ENCODE measurements at places on chromosomes 7 and 10.

GRCh38 chr10:85544956-85545355, 821.6 kb downstream of the GRID1 start:
- no peak for DNase-seq

DNA sequence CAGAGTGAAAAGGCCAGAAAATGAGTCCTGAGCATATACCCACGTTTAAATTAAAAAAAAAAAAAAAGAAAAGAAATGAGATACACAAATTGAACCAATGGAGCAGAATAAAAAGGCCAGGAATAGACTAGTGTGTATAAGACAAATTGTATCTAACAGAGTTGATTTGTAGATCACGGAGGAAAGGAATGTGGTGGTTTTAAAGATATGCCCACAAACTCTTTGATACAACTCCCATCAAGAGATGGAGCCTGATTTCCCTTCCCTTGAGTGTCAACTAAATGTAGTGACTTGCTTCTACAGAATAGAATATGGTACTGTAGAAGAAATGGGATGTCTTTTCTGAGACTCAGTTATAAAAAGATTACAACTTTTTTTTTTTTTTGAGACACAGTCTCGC, 10.4 kb downstream of the SYPL1 start:
- DNase-seq = no peak

DNA sequence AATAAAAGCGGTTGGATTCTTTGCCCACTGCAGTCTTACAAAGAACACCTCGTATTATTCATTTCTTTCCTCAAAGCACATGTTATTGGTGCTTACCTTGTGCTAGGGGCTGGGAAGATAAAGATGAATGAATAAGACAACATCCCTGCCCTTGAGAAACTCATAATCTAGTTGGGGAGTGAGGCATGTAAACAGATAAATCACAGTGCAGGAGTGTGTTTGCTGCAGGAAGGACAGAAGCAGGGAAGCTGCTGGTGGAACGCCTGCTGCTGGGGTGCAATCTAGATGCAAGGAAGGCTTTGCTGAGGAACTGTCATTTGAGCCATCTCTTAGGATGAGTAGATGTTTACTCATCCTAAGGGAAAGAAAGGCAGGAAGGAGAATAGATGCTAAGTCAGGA, 135.6 kb downstream of the TMEM178B start:
- DNase-seq = no peak

DNA sequence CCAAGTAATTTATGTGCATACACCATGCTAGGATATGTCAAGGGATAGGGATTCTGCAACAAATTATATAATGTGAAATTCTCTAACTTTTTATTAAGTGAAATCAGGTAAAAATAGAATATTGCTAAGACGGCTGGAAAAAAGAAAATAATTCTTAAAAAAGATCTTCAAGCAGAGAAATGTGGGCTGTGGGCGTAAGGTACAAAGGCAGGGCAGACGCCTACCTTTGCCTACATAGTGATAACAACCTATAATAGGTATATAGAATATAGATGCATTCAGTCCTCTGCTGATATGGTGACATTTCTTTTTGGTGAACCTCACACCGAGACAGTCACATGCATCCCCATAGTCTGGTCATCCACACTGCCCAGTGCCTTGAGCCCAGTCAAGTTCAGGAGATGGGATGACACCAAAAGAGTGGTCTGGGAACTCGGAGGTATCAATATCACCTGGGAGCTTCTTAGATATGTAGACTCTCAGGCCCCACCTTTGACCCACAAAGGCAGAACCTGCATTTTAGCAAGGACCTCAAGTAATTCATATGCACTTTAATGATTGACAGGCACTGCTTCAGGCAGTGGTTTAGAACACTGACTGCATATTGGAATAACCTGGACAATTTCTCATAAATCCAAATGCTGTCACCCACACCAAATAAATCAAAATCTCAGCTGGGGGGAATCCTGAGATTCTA, 57.5 kb upstream of the ARL4A start:
- no peak for DNase-seq

DNA sequence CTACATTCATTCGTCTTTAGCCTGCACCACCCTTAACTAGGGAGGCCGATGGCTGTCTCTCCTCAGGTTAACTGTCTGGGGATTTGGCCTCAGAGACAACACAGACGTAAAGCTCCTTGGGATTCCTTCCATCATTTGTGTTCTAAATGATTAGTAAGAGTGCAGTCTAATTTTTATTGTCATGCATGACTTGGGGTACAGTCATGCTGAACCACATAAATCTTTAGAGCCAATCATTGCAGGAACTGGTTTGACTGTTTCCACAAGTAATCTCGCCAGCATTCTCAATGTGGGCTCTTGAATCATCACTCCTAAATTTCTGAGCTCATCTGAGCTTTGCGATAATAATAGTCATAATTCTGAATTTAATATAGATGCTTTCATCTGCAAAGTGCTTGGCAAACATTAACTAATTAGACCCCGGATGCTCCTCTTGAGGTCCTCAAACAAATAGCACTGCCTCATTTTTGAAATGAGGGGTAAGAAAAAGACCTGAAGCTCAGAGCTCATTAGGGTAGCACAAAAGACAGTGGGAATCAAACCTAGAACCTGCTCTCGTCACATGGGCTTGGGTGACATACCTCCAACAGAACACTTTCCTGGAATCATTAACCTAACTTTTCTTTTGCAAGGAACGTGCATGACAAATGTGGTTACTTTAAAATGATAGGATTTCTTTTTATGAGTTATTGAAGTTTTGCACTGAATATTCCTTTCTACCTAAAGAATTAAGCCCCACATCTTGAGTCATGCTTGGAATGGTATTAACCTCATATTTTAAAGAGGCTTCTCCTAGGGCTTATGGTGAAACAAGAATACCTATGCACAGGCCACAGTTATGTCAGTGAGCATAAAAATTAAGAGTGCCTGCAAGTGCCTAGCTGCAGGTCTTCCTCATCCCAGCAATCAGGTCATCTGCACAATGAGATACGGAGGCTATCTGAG, 118.9 kb upstream of the NRP1 start:
- no peak for DNase-seq
